ENCODE measurements at places on chromosomes 2 and 18.

DNA sequence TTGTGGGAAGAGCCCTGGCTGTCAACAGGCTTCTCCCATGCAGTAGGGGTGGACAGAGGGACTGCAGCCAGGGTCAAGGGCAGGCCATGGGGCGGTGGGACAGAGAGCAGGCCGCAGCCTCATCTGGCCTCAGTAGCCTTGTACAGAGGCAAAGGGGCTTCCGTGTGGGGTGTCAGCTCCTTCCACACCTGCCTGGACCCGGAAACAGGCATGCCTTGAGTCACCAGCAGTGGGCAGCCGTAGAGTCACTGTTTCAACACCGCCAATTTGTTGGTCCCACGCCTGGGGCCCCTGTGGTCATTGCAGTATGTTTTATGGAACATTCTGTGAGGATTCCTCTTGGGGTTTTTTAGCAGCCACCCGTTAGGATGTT, 173.0 kb downstream of the SMAD7 start:
- DNase-seq, result no peak

DNA sequence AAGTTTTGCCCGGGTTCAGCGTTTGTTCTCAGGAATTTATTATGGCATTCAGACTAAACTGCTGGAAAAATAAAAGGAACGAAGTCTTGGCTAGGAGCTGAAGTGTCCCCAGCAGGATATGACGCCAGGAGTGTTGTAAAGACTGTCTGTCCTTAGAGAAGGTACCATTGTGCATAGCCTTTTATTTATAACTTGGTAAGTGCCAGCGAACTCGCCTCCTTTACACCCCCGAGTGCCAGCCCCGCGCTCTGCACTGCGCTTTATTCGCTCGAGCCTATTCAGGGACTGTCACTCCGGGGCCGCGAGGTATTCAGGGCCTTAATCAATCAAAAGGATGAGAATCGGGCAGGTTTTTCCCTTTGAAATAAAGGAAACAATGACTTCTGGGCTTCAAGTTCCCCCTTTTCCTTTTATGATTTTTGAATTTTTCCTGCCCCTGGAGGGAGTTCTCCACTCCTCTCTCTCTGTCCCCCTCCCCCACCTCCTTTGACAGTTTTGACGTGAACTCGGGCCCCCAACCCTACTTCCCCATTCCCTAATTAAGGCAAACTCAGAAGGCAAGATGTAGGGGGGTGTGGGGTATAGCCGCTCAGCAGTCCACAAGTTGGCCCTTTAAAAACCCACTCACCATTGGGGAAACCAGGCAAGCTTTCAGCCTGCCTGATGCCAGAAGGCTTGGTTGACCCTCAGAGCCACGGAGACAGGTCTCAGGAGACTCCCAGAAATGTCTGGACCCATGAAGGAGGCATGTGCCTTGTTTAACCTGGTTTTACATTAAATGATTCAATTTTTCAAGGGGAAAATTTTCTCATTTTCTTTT, 1.3 kb upstream of the PAX3 start:
- no peak for DNase-seq

DNA sequence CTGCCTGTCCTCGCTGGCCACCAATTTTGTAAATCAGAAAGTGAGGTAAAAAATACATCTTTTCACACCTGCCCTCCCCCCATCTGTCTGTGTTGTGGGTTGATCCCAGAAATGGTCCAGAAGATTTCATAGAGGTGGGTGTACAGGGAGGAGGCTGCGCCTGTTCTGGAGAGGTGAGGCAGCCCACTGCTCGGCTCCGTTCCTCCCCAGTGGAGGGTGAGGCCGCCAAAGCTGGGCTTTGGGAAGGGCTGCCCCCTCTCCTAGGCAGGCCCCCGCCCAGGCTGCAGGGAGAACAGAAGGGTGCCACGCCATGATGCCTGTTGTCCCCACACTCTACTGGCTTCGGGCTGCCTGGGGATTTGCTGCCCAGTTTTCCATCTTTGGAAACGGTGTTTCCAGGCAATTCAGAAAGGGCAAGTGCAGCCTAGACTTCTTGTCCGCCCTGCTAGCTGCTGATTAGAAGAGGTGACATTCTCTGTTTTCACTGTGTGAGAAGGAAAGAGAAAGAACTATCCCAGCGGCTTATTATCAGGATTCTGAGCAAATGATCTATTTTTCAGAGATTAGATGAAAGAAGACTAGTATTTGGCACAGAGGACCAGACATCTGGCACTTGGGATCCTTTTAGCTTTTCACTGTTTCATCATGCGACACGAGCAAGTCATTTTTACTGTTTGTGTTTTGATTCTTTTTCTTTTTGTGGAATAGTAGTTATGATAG, 18.7 kb downstream of the SMARCAL1 start:
- DNase-seq, result no peak

DNA sequence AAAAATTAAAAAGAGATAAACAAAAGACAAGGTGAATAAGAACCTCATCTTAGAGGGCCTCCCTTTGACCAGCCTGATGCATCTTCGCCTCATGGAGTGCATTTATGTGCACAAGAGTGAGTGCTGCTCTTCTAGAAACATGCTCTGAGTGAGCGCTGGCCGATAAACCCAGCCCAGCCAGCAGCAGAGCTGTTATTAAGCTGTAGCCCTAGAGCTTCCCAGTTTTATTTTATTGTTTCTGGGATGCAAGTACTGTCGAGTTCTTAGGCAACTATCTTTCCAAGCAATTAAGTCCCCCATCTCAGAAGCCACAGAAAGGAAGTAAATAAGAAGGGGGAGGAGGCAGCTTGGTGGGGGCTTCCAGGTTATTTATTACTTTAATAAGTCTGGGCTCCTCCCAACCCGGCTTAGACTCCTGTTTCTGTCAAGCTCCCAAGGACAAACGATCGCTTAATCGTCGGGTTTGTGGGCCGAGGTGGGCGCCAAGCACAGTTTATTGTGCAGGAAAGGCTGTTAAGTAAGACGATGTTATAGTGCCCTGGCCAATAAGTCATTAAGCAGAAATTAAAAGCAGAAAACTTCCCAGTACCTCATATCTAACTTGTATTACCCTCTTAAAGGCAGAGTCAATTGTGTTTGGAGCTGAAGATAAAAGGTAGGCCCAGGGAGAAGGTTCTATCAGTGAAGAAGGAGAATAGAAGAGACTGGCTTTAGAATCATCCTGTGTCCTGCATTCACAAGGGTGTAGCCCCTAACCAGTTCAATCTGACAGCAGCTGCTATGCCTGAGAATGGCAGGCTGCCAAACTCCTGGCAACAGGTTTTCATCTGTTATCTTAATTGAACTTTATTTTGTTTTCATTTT, 176.3 kb downstream of the PIK3C3 start:
- DNase-seq, result no peak

DNA sequence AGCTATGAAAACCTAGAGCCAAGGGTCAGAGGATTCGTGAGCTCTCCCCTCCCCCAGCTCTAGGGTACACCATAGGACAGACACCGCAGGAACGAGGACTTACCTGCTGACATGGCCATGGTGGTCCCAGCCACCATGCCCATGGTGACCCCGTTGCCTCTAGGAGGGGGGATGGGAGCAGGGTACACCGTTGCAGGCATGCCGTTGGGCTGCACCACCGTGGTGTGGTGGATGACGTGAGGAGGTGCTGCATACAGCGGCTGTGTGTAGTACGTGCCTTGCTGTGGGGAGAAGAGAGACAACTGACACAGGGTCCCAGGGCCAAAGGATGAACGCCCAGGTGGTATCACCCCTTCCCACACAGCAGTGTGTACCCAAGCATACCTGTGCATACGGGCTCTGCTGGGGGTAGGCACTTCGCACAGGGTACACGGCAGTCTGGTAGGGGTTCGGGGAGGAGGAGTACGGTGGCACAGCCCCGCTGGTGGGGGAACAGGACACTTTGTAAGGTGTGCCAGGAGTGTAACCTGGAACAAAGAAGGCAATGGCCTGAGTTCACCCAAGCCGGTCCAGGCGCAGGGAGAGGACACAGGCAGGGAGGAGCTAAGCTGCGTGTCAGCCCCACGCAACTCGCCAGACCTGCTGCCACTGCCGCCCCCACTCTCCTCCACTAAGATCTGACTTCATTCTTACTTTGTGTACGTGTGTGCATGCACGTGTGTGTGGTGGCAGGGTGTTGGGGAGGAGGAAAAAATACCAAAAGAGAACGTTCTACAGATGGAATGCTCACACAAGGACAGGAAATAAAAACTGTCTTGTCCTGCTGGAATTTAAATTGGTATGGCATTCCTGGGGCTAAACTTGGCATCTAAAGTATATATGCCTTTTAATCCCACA, 37.8 kb downstream of the FAM168B start:
- peak; percentile 41 for DNase-seq

DNA sequence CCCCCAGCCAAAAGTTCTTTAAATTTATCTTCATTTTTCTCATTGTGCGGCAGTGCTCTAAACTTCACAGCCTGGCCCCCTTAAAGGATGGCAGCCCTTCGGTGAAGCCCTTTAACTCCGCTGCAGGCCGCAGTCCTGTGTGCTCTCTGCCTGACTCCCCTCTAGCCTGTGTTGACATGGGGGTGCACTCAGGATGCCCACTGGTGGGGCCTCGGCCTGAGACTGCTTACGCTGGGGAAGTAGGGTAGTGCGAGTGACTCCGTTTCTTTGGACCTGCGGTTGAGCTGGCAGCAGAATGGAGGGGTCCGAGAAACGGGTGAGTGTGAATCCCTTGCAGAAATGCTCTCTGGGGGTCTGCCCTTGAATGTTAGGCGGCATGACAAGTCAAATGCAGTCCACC, 5.6 kb downstream of the RAB12 start:
- no peak for DNase-seq

- no peak for DNase-seq
Observed at GRCh38 chr2:172462849-172463381, 35.5 kb downstream of the ITGA6 start.

DNA sequence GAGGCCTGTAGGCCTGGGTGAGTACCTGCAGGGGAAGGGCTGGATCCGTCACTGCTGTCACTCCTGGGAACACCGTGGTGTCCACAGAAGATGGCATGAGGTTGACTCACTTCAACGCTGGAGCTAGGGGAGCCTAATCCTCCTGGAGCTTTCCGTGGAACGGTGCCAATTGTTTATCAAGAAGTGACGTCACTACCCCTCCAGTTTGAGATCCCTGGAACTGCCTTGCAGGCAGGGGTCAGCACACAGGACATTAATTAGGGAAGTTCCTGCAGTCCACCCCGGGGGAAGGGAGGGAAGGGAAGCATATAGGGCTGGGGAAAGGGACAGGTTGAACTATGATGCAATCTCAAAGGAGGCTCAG, 408.6 kb downstream of the GALR1 start:
- no peak for DNase-seq

- DNase-seq, result peak; percentile 94
Observed at GRCh38 chr2:46873604-46874068, 42.0 kb downstream of the MCFD2 start.

GRCh38 chr18:2906704-2907549, 60.1 kb downstream of the EMILIN2 start:
- DNase-seq, result no peak

DNA sequence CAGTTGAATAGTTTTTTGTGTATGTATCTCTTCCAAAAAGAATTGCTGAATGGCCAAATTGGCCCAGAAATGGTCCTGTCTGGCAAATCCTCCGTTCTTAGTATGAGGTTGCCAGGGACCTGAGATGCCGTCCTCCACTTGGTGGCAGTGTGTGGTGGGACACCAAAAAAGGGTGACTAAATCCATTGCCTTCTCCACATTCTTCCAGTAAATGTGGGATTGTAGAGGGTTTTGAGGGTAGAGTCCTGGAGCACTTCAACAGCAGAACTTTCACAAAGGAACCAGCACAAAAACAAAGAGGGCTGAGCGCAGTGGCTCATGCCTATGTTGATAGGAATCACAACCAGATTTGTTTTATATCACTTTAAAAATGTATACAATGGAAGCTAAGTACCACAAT, 199.9 kb downstream of the BCL2 start:
- peak; percentile 5 for DNase-seq

- no peak for DNase-seq
Observed at GRCh38 chr18:51153659-51154371, 43.7 kb downstream of the MEX3C start.

DNA sequence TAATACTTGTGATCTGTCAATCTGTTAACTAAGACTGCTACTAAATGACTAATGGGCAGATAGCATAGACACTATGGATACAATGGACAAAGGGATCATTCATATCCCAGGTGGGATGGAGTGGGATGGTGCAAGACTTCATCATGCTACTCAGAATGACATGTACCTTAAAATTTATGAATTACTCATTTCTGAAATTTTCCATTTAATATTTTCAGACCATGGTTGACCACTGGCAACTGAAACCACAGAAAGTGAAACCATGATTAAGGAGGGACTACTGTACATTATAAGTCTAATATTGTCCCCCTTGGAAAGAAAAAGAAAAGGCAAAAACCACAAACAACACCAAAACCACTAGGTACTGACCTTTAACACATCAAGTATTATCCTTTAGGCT, 247.0 kb upstream of the SYT4 start:
- no peak for DNase-seq

GRCh38 chr18:25262920-25263319, 89.0 kb downstream of the ZNF521 start:
- peak; percentile 56 for DNase-seq

- no peak for DNase-seq
Observed at GRCh38 chr2:17611036-17611435, 70.5 kb downstream of the VSNL1 start.

DNA sequence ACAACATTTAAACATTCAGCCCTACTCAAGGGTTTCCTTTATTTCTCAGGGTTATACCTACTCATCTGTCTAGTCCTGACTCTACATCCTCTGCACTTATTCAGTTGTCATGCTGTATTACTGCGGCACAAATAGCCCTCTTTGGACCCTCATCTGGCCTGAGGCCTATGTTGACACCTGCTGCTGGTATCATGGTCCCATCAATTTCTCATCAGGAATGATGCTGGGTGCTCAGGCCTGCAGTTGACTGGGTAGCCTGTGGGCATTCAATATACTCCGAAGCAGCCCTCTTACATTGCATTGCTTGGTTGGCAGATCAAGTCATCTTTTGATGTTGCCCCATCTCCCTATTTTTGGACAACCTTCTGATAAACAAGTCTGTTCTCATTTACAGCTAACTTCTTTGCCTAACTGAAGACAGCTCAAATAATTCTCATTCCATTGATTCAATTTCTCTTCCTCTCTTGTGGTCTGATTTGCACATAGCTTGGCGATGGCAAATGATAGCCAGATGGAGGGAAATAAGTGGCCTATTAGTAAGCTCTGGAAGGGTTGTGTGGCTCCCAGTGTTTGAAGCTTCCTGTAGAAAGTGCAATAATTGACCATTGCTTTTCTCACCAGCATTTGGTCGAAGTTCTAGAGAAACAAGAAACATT, 19.1 kb upstream of the MC4R start:
- DNase-seq, result peak; percentile 65

DNA sequence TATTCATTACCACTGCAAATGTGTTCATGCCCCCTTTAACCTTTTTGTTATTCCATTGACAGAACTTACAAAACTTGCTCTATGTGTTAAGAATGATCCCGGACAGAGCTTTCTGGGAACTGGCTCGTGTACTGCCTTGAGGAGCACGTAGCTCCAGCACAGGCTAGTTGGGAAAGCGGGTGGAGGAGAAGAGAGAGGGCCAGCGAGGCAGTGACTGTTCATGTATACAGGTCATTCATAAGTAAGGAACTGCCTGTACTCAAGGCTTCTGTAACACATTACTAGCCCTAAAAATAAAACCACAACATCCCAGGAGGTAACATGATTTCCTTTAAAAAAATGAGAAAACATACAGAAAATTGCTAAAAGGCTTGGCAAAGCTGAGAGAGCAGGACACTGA, 109.0 kb downstream of the STK39 start:
- no peak for DNase-seq
